ENCODE measurements at places on chromosomes 4 and X. TPM values are rescaled to one million over a fixed set of nuclear protein-coding genes. Genes with fewer than 3 reads are reported as not detected.

Gene SEPTIN6
- 19.0 TPM for total RNA-seq

Gene NOX1
- total RNA-seq, result 0.78 TPM

Gene CD38
- total RNA-seq, result 2.6 TPM

DNA sequence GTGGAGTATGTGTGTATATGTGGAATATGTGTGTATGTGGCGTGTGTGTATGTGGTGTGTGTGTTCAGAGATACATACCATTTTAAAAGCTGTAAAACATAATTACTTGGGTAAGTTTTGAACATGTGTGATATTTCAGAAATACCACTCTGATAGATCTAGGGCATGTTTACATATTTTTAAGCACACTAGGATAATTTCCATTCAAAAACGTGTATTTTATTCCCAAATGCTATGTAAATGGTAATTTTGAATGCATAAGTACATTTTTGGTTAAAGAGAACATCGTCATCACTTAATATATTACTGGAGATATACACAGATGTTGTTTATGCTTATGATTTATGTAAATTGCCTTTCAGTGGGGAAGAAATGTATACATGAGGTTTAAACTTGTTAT lies 34.7 kb upstream of the SHISA3 start:
- DNase-seq, result no peak

Gene PDCL2
- not detected for total RNA-seq

- no peak for DNase-seq
These were observed 24.3 kb downstream of the LEF1 start for GRCh38 chr4:108144451-108144850.

GRCh38 chrX:108397627-108398391 lies 40.4 kb downstream of the COL4A6 start:
- no peak for DNase-seq

DNA sequence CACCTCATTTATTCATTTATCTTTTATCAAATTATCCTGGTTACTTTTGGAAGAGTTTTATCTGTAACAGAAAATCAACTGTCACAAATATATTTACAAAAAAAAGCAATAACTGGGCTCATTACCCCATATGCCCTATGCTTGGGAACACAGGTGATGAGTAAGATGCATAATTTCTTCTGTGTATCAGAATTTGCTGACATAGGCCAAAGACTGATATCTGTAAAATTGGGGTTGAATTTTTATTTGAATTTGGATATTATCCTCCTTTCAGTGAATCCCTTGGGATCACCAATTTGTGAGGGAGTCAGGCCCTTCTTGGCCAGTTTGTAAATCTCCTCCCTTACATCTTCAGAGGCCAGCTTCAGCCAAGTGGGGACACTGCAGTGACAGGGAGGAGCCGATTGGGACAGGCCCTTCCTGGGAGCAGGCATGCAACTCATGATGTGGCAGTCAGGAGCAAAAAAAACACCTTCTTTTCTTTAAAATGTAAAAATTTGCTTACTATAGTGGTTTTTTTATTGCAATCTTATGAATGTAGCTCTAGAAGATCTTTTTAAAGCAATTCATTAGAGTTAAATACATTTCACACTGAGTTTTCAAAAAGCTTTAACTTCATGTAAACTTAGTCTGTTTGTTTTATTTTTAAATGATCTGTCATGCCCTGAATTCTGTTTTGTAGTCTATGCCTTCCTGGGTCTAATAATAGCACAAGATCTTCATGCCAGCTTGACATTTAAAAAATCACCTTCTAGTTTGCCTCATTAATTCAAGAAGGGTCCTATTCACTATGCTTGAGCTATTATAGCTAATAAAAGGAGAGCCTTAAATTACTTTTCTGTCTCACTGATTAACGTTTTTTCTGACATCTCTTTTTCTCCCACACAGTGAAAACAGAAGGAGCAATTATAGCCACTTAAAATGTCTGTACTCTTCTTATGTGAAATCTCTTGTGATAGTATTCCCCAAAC lies 136.6 kb upstream of the SPRY1 start:
- DNase-seq, result no peak

Gene EVC2
- 6.1 TPM for total RNA-seq

Gene SLC49A3
- total RNA-seq, result 8.9 TPM

DNA sequence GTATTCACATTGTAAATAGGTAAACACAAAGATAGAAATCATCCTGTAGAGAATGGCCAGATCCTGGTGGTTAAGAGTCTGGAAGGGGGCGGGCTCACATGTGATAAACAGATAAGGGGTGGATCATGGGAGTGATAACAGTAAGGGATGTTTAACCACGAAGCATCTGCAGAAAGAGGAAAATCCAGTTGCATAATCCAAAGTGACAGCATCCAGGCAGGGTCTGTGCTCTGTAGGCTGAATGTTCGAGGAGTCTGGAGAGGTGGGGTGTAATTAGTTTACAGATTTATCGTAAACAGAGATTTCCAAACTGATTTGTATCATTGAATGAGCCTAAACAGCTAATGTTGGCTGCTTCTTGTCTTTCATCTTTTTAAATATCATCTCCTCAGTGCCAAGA lies 1009.8 kb upstream of the SLIT2 start:
- DNase-seq, result no peak

GRCh38 chr4:122797405-122798094 lies 29.1 kb upstream of the FGF2 start:
- no peak for DNase-seq

GRCh38 chrX:94645726-94646125 lies 971.7 kb downstream of the FAM133A start:
- no peak for DNase-seq

DNA sequence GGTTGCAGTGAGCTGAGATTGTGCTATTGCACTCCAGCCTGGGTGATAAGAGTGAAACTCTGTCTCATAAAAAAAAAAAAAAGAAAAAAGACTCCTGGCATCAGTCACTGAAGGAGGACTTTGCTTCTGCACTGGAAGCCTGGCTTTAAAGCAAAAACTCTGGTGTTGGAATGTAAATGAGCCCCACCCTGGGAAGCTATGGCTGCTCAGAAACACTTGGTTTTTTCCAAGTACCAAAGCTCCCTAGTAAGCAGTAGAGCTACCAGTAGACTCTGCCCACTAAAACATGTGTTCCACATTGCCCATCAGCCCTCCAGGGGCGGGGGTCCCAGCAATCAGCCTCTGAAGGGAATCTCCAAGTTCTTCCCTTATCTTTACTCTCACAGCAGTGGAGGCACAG lies 154.4 kb downstream of the SHROOM3 start:
- DNase-seq, result no peak

Gene DDX3X
- total RNA-seq, result 247 TPM

DNA sequence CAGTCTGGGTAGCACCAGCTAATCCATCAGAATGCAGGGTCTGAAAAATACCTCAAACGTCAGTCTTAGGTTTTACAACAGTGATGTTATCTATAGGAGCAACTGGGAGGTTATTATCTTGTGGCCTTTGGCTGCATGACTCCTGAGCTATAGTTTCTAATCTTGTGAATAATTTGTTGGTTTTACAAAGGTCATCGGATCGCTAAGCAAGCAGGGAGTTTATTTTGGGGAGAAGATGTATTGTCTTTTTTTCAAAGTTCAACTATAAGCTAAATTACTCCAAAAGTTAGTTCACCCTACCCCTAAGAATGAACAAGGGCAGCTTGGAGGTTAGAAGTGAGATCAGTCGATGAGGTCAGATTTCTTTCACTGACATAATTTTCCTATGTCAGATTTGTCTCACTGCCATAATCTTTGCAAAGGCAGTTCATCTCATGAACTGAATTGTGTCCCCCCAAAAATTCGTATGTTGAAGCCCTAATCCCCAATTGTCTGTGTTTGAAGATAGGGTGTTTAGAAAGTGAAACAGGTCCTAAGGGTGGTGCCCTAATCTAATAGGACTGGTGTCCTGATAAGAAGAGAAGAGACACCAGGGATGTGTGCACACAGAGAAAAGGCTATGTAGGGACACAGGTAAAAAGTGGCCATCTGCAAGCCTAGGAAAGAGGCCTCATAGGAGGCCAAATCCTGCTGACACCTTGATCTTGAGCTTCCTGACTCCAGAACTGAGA lies 175.8 kb upstream of the GALNT7 start:
- DNase-seq, result no peak

DNA sequence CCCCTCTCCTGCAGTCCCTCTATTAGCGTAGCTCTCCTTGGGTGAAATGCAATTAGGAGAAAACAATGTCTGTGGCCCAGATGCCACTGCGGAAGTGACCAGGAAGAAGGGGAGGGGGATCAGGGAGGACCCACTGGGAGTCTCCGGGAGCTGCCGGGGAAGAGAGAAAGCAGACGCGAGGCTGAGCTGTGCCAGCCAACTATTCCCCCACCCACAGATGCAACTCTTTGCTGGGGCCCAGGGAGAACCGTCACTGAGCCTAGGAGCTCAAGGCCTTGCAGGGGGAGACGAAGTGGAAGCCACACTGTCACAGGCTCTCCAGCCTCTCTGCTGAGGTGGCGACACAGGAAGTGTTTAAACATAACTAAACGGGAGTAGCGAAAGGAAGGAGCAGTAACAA lies 149.2 kb downstream of the BCOR start:
- no peak for DNase-seq

Gene CTAG1B
- total RNA-seq, result not detected

GRCh38 chr4:5127556-5127955 lies 76.3 kb downstream of the STK32B start:
- no peak for DNase-seq

- DNase-seq, result no peak
These were observed 1588.4 kb downstream of the STIM2 start for GRCh38 chr4:28449085-28449484.

- DNase-seq, result no peak
These were observed 69.1 kb upstream of the EOLA2 start for GRCh38 chrX:150007356-150007755.

Measured in ureter (tissue), 1 donor.